Stimulated activated CD8-positive, alpha-beta memory T cell treated with anti-CD3 and anti-CD28 coated beads, Interleukin-2, amount 100 ng/mL, for 1 hour (primary cell): ENCODE measurements at places on chromosomes 3 and 15.

GRCh38 chr3:20739814-20740213 lies 553.8 kb upstream of the SGO1 start:
- no peak for DNase-seq

- no peak for DNase-seq
These were observed 5.4 kb upstream of the CGNL1 start for GRCh38 chr15:57370929-57371328.

GRCh38 chr3:14473411-14473891 lies 66.7 kb downstream of the GRIP2 start:
- DNase-seq: no peak

GRCh38 chr3:64802460-64802859 lies 114.7 kb upstream of the ADAMTS9 start:
- DNase-seq: no peak

GRCh38 chr3:61354604-61355003 lies 103.4 kb upstream of the FHIT start:
- DNase-seq: no peak

DNA sequence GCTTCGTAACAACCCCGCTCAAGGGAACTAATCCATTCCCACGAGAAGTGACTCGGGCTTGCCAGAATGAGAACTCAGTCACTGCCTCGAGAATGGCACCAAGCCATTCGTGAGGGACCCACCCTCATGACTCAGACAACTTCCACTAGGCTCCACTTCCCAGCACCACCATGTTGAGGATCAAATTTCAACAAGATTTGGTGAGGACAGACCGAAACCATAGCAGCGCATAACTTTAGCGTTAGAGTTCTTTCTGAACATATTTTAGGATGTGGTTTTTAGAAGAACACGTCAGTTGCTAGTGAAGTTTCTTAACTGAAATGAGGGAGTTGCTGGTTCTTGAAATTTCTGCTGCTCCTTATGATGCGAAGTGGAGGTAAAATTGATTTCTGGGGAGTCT lies 13.5 kb downstream of the PTPRG start:
- no peak for DNase-seq

DNA sequence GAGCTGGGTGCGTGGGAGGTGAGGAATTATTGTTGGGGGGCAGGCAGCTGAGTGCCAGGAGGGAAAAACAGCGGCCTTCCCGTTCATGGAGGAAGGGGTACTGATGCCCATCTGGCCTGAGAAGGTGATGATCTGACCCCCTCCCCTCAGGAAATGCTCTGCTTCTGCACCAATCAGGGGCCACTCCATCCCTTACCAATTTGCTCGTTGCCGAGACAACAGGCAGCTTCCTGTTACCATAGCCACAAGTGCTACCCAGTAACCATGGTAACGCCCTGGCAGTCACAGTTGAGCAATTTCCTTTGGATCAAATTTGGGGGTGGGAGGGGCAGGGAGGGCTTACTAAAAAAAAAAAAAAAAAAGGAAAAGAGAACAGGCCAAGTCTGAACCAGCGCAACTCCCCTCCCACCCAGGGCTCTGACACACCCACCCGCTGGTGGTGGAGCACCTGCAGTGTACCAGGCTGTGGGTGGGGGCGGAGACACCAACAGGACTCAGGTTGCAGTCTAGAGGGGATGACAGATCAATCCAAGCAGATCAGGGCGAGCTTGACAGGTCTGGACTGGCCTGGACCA lies 13.7 kb downstream of the CELF6 start:
- no peak for DNase-seq

DNA sequence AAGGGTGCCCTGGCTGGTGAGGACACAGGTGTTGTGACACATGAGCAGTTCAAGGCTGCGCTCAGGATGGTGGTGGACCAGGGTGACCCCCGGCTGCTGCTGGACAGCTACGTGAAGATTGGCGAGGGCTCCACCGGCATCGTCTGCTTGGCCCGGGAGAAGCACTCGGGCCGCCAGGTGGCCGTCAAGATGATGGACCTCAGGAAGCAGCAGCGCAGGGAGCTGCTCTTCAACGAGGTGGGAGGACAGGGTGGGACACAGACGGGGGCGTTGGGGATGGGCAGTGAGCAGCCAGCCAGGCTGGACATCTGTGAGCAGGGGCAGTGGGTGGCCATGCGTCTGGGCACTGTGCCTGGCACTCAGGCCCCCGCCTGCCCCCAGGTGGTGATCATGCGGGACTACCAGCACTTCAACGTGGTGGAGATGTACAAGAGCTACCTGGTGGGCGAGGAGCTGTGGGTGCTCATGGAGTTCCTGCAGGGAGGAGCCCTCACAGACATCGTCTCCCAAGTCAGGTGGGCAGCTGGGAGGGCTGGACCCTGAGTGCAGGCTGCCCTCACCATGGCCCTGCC lies 10.3 kb downstream of the ANKRD63 start:
- no peak for DNase-seq

- DNase-seq: no peak
These were observed 35.6 kb upstream of the NDUFB4 start for GRCh38 chr3:120560304-120561250.

DNA sequence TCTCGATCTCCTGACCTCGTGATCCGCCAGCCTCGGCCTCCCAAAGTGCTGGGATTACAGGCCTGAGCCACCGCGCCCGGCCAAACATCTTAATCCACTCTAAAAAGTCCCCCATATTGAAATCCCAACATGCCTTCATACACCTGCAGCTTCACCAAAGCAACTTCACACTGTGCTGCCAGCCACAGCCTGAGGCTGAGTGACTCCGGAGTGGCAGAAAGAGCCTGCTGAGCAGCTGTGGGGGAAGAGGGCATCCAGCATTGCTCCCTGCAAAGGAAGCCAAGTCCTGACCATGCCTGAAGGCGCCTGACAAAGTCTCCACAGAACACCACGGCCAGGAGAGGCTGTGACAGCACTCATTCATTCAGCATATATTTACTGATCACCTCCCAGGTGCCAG lies 21.6 kb upstream of the VGLL4 start:
- no peak for DNase-seq

- no peak for DNase-seq
These were observed 18.4 kb upstream of the CMTM7 start for GRCh38 chr3:32373276-32373675.

GRCh38 chr3:122357828-122358702 lies 25.0 kb downstream of the MIX23 start:
- no peak for DNase-seq

GRCh38 chr3:153138276-153139210 lies 23.5 kb upstream of the RAP2B start:
- no peak for DNase-seq

DNA sequence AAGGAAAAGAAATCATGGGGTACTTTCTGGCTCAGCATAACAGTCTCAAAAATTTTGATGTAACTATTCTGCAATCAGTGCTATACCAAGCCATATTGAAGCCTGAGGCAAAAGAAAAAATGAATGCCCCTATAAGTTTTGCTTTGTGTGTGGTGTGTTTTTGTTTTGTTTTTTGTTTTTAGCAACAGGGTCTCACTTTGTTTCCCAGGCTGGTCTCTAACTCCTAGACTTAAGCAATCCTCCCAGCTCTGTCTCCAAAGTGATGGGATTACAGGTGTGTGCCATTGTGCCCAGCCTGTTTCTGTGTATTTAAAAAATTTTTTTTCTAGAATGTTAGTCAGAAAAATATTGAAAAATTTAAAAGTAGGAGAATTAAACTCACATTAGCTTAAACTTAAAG lies 93.2 kb downstream of the ZNF280D start:
- no peak for DNase-seq

- no peak for DNase-seq
These were observed 21.8 kb downstream of the P2RY12 start for GRCh38 chr3:151362751-151363174.

DNA sequence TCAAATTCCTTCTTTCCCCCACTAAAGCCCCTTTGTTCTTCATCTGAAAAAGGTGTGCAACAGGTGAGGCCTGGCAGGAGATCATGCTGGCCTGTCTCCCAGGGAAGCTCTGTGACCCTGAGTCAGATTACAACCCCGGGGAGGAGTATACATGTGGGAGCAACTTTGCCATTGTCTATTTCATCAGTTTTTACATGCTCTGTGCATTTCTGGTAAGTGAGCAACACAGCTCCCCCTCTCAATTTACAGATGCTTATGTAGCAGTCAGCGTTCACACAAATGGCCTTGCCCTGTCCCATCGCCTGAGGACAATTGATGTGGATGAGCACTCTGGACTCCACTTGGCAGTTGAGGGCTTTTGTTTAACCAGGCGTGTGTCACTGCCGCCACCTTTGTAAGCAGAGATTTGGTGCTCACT lies 70.4 kb downstream of the CHDH start:
- DNase-seq: no peak

DNA sequence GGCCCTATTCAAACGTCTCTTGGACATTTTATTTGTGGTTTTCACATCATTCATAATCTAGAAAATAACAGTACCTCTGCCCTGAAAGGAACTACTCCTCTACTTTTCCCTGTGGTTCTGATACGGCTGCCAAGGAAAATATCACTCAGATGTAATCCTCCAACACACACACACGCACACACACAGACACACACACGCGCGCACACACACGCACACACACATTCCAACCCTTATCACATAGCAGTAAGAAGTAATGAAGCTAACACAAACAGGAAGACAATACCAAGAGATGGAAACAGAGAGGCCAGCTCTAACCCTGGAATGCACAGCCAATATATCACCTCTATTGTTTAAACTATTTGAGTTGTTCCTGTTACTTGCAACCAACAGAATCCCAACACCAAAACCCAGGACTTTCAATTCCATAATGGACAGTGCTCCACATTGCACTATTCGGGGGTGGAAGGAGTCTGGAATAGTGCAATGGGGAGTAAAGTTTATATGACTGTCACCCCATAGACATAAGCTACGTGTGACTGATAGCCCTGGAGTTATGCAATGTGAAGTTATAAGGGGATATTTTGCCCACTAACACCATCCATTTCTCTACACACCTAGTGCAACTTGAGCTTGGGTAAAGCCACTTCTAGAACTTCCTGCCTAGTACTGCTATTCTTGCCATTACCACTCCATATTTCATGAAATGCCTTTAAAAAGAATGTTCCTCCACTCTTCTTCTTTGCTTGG lies 71.3 kb upstream of the FNDC3B start:
- DNase-seq: no peak

GRCh38 chr3:77524463-77524862 lies 484.6 kb downstream of the ROBO2 start:
- no peak for DNase-seq

GRCh38 chr3:107641572-107642307 lies 119.0 kb downstream of the BBX start:
- DNase-seq: no peak

DNA sequence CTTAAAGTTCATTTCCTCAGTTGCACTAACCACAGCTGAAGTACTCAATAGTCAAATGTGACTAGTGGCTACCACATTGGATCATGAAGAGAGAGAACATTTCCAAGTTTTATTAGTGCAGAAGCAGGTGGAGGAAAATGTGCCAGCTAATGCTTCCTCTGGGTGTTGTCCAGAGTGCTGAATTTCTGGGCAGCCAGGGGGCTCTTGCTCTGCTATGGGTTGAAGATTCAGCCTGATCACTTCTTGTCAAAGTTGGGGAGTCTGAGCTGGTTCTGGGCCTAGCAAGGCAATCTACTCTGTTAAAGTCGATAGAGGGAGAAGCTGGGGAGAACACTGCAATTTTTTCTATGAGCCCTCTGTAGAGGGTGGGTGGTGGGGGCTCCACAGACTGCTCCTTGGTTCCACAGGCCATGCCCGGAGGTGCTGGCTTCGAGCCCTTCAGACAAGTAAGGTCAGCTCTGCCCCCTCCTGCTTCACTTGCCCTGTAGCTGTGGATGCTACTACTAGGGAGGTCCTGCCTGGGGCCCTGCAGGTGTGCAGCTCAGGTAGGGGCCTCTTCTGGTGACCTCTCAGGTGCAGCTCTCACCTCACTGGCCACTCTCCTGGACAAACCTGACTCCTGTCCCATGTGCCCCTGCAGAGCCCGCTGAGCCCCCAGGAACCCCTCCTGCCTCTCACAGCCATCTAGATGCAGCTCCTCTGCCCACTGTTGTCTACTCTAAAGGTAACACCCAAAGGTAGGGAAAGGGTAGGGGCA lies 8.2 kb downstream of the ALG3 start:
- no peak for DNase-seq

GRCh38 chr3:181909241-181909640 lies 197.5 kb downstream of the SOX2 start:
- no peak for DNase-seq

DNA sequence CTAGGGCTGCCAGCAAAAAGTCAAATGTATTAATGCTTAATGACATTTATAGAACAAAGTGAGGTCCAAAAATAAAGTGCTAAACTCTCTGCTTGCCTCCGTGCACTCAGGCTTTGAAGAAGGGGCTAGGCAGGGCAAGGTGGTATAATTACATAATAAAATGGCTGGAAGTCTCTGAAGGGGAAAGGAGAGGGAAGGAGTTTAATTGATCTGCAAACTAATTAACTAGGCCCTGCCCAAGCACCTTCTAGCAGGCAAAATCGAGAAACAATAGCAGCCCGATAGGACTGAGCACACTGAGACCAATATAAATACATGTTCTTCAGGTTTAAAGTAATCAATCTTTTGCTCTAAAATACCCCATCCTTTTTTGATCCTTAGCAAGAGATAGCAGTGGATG lies 13.0 kb downstream of the DIS3L start:
- DNase-seq: no peak

DNA sequence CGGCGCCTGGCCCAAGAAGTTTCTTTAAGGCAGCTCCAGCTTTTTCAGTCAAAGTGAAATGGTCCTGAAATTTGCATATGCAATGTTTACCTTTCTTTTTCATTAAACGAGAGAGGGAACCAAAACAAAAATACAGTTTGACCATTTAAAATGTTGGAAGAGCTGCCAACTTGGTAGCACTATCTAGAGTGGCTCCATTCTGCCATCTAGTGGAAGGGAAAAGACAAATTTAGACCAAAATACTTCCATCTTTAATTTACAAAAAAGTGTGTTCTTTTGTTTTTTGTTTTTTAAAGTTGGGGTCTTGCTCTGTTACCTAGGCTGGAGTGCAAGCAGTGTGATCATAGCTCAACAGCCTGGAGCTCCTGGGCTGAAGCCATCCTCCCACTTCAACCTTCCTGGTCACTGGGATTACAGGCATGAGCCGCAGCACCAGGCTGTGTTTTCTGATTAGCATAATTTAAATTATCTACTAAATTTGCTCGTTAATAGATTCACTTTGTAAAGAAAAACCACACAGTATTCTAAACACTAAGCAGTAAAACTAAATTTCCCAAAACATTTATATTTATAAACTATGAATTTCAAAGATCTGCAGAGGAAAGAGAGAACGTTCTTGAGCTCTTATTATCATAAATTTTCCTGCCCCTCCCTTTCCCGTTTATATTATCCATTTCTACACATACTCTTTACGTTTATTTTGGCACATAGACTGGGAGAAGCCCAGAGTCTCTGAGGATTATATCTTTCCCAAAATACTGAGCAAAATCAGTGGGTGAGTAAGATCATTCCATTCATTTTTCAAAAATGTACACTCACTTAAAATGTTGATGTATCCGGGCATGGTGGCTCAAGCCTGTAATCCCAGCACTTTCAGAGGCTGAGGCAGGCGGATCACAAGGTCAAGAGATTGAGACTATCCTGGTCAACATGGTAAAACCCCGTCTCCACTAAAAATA lies 15.4 kb upstream of the RFC4 start:
- DNase-seq: no peak

DNA sequence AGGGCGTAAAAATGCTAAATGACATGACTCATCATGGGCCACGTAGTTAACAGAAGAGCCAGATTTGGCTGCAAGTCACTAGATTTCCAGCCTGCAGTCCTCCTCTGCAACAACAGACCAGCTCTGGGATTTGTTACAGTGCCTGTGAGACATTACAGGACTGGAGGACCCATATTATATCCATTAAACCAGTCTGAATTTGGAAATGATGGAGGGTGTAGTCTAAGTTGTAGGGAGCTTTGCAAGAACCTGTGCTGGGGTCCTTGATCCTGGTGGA lies 10.8 kb downstream of the ZNF774 start:
- DNase-seq: no peak
